ENCODE measurements at places on chromosomes 5 and 9.

- DNase-seq = no peak
These were observed 46.8 kb downstream of the GCNT4 start for GRCh38 chr5:75005561-75005960.

- DNase-seq = no peak
These were observed 30.8 kb downstream of the SH3PXD2B start for GRCh38 chr5:172423379-172424110.

DNA sequence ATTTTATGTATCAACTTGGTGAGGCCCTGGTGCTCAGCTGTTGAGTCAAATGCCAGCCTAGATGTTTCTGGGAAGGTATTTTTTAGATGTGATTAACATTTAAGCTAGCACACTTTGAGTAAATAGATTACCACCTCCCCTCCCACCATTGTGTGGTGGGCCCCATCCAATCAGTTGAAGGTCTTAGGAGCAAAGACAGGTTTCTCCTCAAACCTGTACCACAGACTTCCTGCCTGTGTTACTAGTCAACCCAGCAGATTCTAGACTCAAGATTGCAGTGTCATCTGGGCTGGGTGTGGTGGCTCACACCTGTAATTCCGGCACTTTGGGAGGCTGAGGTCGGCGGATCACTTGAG lies 33.8 kb downstream of the MRPL36 start:
- no peak for DNase-seq

- no peak for DNase-seq
These were observed 23.5 kb upstream of the ALDOB start for GRCh38 chr9:101458963-101459631.

Data from central memory CD8-positive, alpha-beta T cell (primary cell).